Esophagus muscularis mucosa (tissue), 4 donors: ENCODE measurements at places on chromosomes 5 and 9. TPM values are rescaled to one million over a fixed set of nuclear protein-coding genes. Genes with fewer than 3 reads are reported as not detected.

DNA sequence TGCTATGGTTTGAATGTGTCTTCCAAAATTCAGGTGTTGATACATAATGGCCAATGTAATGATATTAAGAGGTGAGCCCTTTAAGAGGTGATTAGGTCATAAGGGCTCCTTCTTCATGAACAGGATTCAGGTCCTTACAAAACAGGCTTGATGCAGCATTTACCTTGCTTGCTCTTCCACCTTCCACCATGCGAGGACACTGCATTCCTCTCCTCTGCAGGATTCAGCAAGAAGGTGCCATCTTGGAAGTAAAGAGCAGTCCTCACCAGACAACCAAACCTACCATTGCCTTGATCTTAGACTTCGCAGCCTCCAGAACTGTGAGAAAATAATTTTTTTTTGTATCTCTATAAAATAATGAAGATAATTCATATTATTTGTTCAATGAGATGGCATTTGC lies 314.0 kb upstream of the SMARCA2 start:
- DNase-seq, result no peak

DNA sequence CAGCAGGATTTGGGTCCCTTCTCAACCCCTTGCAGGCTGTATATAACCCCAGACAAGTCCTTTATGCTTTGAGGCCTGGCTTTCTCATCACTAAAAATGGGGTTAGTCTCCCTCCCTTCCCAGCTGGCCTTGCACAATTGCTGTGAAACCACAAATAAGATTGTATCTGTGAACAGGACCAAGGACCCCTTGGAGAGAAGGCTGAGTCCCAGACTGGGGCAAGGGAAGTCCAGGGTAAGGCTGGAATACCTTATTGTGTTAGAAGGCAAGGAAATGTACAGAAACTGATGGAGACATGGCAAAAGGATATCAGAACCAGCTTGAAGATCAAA lies 11.4 kb downstream of the MACROH2A1 start:
- DNase-seq, result no peak

DNA sequence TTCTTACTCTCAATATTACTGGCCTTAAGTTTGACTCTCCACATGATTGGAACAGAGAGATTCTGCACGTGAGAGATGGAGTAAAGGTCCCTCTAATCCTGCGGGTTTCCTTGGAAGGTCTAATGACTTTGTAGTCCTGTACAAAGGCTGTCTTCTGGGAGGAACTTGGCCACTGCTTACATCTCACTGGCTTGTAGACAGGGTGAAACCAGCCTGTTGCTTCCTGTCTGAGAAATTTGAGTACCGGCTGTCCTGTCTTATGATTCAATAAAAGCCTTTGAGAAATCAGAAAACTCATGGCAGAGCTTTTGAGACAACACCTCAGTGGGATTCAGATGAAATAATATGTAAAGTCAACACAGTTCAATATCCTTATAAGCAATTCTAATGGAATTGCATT lies 43.0 kb downstream of the IL31RA start:
- DNase-seq, result no peak

The PKD2L2 gene
- total RNA-seq, result not detected

DNA sequence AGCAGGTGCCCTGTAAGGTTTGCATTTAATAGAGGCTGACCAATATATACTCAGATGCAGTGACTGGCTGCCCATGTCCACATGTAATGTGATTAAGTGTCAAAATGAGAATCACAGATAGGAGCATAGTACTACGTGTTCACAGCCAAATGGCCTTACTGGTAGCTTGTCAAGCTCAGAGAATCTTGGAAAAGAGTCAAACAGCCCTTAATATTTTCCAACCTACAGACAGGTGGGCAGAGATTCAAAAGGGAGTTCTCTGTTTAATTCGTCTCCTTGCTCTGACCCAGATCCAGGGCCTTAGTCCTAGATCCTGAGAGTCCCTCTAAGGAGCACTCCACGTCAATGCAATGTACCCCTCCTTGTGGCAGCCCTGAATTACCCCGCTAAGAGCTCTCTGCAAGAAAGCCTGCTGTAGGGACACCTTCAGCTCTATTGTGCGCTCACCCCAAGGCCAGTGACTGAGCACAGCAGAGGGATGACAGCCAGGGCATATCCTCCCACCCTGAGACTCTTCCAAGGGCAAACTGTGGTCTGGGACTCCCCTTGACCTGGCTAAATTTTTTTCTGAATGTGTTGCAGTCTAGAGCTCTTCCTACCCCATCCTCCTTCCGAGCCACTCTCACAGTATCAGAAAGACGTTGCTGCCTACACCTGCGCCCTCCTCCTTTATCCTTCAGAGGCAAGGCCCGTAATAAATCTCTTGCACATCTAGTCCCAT lies 159.2 kb downstream of the SNCAIP start:
- no peak for DNase-seq

The DDX4 gene
- not detected for total RNA-seq

The PIP5KL1 gene
- 2.8 TPM for total RNA-seq

- peak; percentile 78 for DNase-seq
Observed at GRCh38 chr5:38104497-38105230, 153.7 kb upstream of the EGFLAM start.

DNA sequence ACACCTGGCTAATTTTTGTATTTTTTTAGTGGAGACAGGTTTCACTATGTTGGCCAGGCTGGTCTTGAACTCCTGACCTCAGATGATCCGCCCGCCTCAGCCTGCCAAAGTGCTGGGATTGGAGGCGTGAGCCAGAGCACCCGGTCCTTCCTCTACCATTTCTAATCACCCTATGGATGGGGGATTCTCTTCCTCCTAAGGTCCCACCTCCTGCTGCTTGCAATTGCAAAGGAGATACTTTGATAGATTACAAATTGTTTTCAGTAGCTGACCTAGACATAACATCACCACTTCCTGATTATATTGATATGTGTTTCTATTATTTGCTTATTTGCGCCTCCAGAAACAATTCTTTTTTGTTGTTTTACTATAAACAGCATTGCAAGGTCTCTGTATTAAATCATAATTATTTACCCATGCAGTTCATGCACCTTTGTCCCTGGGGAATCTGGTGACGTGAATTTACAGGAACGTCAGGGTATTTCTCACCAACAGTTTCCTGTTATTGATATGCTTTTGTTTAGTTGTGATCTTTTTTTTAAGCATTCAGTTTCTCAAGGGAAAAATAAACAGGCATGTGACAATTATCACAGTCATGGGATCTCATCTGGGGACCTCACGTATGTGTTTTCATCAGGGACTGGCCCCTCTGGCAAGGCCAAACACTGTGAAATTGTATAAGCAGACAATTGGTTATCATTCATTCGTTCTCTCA lies 43.2 kb downstream of the ESM1 start:
- peak; percentile 29 for DNase-seq

- DNase-seq, result no peak
Observed at GRCh38 chr5:87394411-87395165, 18.1 kb downstream of the CCNH start.

DNA sequence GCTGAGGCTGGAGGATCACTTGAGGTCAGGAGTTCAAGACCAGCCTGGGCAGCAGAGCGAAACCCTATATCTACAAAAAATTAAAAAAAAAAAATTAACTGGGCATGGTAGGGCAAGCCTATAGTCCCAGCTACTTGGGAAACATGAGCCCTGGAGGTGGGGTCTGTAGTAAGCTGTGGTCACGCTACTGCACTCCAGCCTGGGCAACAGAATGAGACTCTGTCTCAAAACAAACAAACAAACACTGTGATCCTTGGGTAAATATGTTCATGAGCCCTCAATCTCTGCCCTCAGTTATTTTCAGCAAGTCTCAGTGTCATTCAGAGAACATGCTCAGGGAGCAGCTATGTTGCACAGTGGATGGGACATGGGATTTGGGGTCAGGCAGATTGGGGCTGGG lies 76.2 kb downstream of the PTTG1 start:
- no peak for DNase-seq

The INPP5E gene
- total RNA-seq, result 9.1 TPM

DNA sequence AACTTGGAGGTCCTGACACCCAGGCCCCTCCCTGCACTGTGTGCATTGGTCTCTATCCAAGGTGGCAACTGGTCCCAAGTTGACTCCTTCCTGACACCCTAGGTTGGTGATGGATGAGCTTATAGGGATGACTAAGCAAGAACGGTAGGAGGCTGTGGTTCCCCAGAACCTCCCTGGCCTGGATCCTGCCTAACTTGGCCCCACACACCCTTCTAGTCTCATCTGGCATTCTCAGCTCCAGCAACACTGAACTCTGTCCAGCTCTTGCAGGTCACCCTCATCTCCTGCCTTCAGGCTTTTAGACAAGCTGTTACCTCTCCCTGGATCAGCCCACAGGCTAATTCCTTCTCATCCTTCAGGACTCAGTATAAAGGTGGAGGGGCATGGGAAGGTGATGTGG lies 16.5 kb downstream of the AQP3 start:
- DNase-seq, result no peak

DNA sequence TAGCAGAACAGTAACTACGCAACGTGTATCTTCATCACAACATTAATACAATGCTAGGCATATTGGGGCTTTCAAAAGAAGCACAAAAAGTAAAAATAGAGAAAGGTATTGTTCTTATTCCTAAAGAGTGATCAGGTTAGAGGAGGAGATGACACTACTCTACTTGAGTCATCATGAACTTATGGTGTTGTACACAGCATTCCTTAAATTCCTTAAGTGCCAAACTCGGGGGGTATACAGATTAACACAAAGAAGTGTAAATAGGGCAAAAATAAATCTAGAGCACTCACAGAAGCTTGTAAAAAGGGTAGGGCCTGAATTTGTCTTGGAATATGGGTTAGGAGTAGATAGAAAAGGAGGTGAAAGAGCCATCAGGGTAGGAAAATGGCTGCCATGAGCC lies 308.0 kb upstream of the DAP start:
- no peak for DNase-seq

DNA sequence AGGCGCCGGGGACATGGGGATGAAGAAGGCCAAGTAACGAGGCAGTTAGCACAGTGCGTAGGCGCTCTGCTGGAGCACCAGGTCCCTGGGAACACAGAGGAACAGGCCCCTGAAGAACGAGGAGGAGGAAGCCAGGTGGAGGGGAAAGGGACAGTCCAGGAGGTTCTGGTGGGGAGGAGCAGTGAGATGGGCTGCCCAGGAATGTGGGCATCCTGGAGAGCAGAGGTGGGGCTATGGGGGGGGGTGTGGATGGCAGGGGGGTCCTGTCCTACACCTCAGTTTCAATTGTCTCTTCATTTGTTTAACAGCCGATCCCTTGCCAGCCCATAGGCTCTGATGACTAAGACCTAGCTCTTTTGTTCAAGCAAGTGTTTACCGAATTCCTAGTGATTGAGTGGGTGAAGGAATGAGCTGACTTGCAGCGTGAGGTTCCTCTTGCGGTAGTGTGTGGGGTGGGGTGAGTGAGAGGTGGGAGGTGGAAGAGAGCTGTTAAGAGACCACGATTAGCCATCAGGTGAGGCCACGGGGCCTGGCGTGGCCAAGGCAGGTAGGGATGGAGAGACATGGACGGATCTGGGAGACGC lies 8.4 kb upstream of the PHYHD1 start:
- DNase-seq, result no peak

DNA sequence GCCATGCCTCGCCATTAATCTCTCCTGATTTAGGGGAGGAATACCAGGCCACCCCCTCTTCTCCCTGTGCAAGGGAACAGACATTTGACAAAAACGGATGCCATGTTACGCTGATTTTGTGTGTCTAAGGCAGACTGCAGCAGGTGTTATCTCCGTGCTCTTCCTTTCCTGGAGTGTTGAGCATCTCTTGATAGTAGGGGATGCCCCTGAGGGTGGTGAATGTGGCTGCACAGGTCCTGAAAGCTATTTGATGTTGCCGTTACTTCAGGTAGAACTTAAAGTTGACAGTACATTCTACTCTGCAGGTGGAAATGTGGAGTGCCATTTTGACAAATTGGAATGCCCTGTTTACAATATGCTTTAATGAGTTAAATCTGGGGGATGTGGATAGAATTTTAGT lies 21.5 kb downstream of the TENT4A start:
- no peak for DNase-seq

DNA sequence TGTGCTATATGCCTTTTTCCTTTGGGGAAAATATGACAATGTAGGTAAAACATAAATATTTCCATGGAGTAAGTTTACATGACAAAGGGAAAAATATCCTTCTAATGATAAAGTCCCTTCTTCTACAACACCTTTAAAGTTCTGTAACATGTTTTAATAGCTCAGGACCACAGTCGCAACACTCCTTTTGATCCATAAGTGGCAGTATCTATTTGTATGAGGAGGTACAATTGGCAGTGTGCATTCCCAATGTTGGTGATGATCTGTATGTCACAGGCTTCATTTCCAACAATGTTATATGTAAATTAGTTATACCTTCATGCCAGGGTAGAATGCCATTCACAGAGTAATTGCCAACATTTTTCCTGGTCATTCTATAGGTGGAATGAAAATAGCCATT lies 127.1 kb upstream of the CCNH start:
- DNase-seq, result no peak
